ENCODE measurements at places on chromosomes 3 and 15.
A peak's percentile ranks its signal among the peaks of the same experiment; 100 is the strongest.

GRCh38 chr3:197706658-197707057, 30.0 kb downstream of the RUBCN start:
- DNase-seq: no peak

DNA sequence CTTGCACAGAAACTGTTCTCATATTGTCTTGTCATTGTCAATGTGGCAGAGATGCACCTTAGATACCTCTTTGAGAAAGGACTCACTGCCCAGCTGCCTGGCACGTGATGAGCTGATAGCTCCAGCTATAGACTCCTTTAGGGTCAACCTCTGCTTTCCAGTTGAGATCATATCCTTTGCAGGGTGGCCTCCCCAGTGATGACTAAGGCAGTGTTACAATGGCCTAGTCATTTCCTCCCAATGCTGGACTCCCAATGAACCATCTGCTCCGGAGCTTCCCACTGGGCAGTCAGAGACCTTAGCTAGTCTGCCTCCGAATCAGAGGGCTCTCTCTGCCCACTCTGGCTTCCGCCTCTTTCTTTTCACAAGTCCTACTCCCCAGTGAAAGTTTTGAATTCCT, 79.5 kb downstream of the CHRD start:
- no peak for DNase-seq

DNA sequence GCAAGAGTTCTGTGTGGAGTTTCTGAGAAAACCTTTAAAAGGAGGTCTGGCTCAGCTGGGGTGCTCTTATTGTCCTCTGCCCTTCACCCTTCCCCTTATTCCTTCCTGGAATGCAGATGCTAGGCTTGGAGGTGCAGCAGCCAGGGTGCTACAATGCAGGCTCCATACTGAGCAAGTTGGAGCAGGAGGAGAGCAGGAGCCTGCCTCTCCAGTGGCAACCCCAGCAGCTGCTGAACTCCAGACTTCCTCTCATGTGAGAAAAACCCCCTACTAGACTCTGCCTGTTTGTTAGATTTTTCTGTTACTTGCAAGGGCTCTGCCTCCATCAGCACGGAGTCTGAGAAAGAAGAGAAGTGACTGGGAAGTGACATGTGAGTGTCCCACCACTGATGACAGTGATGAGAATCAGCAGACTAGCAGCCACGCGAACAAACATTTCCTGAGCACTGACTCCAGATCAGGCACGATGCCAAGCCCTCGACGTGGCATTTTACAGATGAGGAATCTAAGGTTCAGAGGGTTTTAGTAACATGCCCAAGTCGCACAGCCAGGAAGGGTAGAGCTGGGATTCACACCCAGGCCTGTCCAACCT, 16.1 kb upstream of the RARRES1 start:
- no peak for DNase-seq

- DNase-seq: no peak
These were observed 858 bp downstream of the RBM5 start for GRCh38 chr3:50089609-50089945.

DNA sequence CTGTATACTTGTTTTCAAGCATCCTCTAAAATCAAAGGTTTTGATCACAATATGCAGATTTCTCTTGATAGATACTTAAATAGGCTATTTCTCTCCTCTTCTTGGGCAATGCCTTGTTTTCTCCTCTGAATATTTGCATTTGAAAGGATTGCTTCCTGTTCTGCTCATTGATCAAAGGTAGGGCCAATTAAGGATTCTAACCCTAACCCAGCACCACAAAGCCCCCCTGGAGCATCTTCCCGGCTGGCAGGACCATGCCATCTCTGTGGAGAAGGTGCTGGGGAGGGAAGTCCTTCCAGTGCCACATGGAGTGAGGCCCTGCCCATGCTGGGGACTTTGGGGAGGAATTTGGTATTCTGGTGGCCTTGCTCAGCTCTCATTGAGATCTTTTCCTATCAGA, 11.3 kb upstream of the NIPA2 start:
- DNase-seq: no peak

DNA sequence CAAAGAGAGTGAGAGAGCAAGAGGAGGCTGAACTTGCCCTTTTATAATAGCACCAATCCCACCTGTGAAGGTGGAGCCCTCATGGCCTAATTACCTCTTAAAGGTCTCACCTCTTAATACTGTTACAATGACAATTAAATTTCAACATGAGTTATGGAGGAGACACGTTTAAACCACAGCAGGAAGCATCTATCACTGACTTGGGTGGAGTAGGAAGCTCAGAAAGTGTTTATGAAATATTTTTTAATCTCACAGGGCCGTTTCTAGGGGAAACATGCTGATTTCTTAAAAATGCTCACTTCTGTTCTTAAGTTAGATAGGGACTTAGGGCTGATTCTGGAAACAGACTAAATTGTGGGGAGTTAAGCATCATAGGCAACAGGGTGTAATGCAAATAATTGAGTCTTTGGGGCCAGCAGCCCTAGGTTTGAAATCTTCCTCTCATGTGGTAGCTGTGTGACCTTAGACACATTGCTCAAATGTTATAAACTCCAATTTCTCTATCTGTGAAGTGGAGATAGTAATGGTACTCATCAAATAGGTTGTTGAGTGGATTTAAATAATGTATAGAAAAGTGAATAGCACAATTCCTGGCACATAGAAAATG, 133.3 kb upstream of the KLHL25 start:
- DNase-seq: no peak

- DNase-seq: no peak
These were observed 210.3 kb downstream of the RAP2B start for GRCh38 chr3:153372326-153372725.

GRCh38 chr3:97720417-97720816, 44.1 kb upstream of the ARL6 start:
- no peak for DNase-seq

- DNase-seq: no peak
These were observed 63.2 kb downstream of the PXYLP1 start for GRCh38 chr3:141294848-141295247.

DNA sequence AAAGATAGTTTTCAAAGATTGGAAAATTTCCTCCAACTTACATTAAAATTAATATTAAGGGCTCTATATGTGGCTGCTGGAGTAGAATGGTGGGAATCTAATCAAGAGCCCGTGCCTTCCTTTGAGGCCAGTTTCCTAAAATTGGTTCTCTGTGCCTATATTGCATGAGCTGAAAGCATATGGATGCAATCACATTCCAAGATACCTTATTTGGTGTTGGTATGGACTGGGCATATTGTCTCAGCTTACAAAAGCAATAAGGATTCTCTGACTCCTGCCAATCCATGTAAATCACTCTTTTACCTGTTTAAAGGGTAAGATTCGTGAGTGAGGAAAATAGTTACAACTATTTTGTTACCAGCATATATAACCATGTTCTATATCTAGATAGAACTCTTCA, 111.6 kb downstream of the GREM1 start:
- DNase-seq: no peak

- DNase-seq: no peak
These were observed 26.5 kb downstream of the LYSMD4 start for GRCh38 chr15:99706557-99707303.

DNA sequence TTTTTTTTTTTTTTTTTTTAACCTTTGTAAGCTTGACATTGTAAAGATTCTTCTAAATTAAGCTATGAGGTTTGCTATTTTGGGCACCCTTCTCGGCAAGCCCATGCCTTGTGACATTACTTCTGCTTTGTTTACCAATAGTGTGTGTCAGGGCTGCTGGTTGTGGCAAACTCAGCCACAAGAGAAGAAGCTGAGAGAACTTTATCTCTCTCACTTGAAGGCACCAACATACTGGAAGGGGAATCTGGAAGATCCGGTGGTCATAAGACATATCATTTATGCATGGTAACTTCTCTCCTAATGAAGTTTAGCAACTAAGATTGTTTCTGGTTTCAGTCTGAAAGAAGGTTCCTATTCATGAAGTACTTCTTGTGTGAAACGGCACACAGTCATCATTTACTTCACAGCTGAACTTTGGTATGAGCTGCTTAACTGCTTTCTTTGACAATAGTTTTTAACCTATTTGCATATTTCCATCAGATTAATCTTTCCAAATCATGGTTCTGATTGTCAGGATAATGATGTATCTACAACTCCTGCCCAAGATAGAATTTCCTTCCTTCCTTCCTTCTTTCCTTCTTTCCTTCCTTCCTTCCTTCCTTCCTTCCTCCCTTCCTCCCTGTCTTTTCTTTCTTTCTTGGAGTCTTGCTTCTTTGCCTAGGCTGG, 189.3 kb downstream of the NFKBIZ start:
- DNase-seq: no peak

- no peak for DNase-seq
These were observed 1.3 kb downstream of the BNIP2 start for GRCh38 chr15:59687836-59688235.

GRCh38 chr3:97200387-97200786, 386.0 kb downstream of the EPHA6 start:
- DNase-seq: no peak

GRCh38 chr3:162295323-162295983, 798.8 kb downstream of the OTOL1 start:
- no peak for DNase-seq

DNA sequence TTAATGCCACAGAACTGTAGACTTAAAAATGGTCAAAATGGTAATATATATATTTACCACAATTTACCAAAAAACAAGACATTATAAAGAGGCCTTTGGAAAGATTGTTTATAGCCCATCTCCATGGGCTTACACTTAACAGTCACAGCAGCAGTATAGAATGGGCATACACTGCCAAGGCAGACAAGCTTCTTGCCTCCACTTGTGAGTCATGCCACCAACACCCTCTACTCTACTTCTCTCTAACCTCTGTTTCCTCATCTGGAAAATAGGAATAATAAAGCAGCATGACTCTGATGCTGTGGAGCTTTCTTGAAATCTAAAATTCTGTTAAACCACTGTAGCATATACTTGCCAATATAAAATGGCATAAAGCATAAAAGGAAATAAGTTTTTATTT, 14.4 kb upstream of the GPR156 start:
- DNase-seq: no peak

GRCh38 chr15:90190606-90191343, 10.4 kb upstream of the SEMA4B start:
- DNase-seq: no peak

DNA sequence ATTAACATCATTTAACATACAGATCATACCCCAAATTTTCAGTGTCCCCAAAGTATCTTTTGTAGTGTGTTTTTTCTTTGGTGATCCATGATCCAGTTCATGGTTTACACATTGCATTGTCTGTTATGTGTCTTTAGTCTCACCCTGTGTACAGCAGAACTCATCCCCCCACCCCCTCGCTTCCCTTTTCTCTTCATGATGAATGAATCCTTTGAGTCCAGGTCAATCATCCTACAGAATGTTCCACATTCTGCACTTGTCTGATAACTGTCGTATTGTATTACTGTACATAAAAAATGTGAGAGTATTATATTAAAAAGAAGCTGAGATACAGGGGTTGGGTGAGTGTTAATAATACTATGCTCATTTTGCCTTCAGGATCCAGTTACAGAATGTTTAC, 14.6 kb upstream of the NIT2 start:
- no peak for DNase-seq

DNA sequence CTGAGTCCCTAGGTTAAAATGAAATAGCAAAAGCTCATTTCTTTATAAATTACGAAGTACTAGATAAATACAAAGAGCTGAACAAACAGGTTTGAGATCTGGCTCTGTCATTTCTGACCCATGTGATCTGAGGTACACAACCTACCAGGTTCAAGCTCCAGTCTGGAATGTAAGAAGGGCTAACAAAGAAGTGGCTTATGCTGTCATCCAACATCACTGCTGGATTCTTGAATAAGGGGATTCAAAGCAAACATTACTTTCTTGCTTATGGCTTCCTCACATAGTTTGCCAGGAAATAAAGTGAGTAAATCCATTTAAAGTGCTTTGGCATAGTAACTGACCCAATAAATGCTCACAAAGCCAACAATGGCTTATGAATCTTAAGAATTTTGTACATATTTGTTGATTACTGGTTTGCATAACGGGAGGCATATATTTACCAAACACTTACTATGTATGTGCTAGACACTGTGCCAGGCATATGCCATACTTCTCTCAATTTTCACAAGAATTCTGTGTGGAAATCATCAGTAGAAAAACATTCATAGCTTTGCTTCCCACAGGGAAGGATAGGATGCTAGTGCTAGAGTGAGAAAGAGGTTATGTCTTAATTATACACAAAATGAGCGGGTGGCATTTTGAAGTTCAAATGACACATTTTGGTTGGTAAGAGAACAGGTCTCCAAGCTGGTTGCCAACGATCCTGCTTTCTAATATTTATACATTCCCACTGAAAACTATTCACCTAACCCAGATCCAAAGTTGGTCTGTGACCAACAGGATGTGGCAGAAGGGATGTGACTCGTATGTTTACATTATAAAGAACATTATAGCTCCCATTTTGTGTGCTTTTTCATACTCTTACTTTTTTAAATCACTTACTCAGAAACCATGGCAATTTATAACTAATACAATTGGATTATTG, 38.7 kb upstream of the CSPG5 start:
- DNase-seq: no peak

DNA sequence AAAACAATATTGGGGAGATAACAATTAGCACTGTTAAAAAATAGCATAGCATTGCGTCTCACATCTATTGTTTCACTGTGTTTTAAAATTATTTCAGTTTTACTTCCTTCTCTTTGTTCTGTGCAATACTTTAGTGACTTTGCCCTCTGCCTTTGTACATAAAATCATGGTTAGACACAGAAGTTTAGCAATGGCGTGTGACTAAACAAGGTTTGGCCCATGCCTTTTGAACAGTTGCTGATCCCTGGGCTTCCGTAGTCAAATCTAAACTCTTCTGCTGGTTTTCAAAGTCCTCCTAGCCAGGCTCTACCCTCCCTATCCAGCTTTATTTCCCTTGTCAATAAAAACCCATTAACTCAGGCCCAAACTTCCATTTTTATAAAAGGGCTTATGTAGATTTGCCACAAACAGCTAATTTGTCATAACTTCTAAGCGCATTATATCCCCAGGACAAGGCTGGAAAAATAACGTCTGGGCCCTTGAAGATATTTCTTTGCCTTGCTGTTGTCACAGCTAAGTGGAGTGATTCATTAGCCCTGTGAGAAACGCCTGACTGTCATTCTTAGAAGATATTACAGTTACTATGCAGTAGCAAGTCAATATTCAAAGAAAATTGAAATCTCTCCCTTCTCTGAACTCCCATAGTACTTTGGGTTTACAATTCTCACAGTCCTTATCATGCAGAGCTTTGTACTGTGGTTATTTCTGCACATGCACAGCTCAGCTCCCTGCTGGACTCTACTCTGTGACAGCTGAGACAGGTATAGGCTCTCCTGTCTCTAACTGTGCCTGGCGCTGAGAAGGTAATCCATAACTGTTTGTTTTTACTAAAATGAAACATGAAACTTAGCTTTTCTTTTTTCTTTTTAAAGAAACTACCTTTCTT, 123.4 kb upstream of the SLC24A5 start:
- no peak for DNase-seq

GRCh38 chr15:63488398-63488960, 15.9 kb upstream of the USP3 start:
- peak; percentile 48 for DNase-seq

All from activated CD8-positive, alpha-beta memory T cell treated with anti-CD3 and anti-CD28 coated beads for 24 hours (primary cell).